A549 treated with GW870086 at 1 μM for 4 hours (cell line): ENCODE measurements at places on chromosomes 7 and 10. TPM values are rescaled to one million over a fixed set of nuclear protein-coding genes. Genes with fewer than 3 reads are reported as not detected.

Gene GPR26
- not detected in 5 replicates for total RNA-seq

Gene ZNF467
- total RNA-seq = 0.91 to 1.2 TPM (median 1.0 TPM) in 5 replicates

Gene RSPH10B
- total RNA-seq = 0.06 to 0.14 TPM (median 0.14 TPM) in 3 of 5 replicates, not detected in the others

Gene ASB10
- not detected in 5 replicates for total RNA-seq

Gene FAM241B
- total RNA-seq = 16.7 to 19.2 TPM (median 17.2 TPM) in 5 replicates
